ENCODE measurements at places on chromosomes 5 and 9.

DNA sequence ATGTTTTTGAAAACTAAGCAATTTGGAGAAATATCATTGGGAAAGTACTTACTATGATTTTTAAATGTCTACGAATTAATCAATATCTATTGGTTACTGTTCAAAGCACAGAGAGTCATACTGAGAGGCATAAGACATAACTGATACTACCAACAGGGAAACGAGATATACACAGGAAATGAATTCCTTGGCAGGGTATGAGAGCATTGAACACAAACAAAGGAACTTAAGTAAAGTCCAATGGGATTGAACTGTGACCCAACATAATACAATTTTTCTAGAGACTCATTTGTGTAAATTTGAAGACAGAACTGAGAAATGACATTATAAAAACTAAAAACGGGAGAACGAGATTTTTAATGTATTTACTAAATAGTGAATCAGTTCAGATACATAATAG, 1.3 kb upstream of the ITGA1 start:
- no peak for DNase-seq

GRCh38 chr5:17761326-17761725, 127.1 kb downstream of the TAF11L14 start:
- no peak for DNase-seq

DNA sequence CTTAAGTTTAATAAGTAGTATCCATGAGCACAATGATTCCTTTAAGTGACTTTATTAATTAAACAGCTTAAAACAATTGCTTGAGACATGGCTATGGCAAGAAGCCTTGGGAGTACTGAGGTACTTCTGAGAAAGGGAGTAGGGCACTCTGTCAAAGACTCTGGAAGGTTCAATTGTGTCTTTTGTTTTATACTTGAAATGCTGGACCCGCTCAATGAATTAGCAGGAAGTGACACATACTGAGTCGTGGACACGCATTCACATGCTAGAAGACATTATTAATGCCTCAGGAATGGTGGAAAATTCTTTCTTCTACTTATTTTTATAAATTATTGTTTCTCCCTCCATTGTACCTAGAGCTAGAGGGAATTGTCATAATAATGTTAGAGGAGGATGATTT, 347.3 kb upstream of the ZNF608 start:
- DNase-seq = peak; percentile 58

DNA sequence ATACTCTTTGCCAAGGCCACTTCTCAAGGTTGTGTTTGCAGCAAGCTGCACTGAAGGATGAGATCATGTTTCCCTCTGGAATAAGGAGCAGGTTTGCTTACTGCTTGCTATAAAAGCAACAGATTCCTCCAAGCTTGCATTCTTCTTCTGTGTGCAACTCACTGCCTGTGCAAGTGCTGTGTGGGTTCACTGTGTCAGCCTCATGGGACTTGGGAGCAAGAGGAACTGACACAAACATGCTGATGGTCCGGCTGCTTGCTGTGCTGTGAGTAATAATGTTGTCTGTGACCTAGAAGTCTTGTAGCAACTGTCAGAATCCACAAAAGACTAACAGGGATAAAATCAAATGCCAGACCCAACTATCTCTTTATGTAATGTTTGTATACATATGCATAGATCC, 33.6 kb upstream of the SHC3 start:
- no peak for DNase-seq

DNA sequence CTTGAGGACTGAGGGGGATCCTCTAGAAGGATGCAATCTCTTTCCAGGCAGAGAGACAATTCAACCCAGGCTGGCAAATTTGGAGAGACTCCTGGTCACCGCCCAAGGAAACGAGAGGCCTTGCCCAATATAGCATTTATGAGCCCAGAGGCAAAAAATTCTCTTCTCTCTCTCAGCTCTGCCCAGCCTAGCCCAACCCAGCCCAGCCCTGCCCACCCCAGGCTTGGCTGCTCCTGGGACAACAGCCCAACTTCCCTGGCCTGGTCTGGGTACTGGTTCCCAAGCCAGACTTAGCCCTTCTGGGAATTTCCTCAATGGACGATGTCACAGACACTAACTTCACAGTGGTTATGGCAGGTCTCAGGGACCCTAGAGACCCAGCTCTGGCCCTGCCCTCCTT, 116.5 kb downstream of the PSD2 start:
- no peak for DNase-seq
